H9 (cell line): ENCODE measurements at places on chromosomes 3 and 15. TPM values are rescaled to one million over a fixed set of nuclear protein-coding genes. Genes with fewer than 3 reads are reported as not detected.

DNA sequence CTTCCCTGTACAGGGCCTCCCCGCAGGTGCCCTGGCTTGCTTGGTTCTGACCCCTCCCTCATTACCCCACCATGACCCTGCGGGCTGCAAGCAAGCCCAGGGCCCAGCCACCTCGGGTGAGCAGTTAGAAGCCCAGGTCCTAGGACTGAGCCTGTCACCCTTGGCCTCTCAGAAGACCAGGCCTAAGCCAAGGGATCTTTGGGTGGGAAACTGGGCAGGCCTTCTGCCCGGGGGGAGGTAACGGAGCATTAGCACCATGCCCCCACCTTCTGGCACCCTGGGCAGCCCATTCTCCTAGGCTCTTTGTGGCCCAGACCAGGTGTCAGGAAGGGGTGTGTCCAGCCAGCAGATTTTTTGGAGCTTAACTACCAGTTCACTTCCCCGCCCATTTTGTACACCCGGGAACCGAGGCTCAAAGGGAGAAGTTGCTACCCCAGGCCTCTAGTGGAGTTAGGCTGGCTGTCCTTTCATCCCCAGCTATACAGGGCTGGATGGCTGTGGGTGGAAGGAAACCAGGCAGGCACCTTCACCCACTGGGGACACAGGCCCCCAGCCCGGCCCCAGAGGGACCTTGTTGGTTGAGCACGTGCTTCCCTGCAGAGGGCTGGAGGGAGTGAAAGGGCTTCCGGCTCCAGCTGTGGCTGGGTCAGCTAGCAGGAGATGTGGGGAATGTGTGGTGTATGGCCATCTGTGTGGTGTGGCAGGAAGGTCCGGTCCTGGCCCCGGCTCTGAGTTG lies 1.4 kb downstream of the CSK start:
- DNase-seq = no peak

DNA sequence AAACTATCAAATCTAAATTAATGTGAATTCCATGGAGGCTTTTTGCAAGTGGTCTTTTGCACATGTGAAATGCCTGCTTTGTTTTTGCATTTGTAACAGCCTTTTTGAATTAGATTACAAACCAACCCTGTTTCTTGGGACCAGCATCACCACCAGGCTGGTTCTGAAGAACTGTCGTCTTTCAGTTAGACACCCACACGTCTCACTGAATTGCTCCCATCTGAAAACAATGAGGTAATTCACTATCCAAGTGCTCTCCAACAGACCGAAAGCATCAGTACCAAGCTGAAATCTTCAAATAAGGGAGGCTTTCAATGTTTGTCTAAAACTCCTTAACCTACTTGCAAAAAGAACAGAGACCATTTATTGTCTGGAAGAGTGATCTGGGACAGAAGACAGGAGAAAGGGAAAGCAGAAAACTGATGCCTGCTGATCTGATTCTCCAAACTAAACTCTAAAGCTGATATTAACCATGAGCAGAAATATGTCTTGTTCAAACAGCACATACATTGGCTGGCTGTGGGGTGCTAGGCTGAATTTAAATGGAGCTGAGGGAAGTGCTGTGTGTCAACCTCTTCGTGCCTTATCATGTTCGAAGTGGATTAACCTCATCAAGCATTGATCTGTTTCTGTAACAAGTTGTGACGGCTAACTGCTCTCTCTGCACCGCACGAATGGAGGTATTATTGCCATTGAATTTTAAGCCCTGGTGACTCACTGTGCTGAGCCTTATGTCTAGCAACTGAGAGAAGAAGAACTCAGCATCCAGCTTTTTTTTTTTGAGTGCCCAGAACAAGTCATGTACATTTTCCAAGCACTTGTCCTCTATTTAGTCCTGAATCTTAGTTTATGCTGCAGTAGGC lies 213.7 kb upstream of the P2RY1 start:
- DNase-seq = no peak

GRCh38 chr3:131233900-131234668 lies 147.5 kb upstream of the NUDT16 start:
- DNase-seq = no peak

The DUOXA2 gene
- not detected in 2 replicates for total RNA-seq

DNA sequence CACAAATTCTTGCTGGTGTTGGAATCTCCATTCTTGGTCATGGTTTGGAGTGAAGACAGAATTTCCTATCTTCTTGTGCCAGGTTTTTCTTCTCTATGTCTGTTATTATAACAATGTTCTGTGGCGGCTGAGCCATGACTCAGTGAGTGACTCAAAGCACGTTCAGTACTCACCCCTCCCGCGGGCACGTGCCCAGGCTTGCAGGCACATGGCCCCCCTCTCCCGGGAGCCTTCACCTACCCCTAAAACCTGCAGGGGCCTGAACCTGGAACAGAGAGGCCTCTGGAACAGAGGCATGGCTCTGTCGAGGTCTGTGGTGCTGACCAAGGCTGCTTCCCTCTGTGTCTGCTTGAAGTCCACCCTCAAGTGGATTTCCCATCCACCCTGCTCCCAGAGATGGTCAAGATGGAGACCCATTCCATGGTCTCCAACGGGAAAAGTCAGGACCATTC lies 27.6 kb downstream of the PLXNB1 start:
- no peak for DNase-seq

The TYRO3 gene
- 118 and 124 TPM in 2 replicates for total RNA-seq

DNA sequence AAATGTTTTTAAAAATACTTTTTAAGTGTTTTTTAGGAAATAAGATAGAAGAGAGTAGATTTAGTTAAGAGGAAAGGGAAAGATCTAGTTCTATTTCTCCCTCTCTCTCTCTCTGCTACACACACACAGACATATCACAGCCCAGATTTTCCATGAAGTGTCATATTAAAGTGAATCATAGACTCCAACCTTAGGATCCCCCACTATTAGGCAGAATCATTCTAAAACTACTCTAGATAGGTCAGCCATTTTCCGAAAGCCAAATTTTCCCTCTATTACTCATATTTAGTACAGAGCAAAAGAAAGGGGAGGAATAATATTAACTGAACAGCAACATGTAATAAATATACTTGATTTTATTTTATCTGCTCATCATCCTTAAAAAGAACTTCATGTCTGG lies 45.1 kb upstream of the RSL24D1 start:
- no peak for DNase-seq

- DNase-seq = no peak
Observed at GRCh38 chr3:114510201-114510600, 216.4 kb downstream of the TIGIT start.

GRCh38 chr15:71749500-71749899 lies 60.9 kb upstream of the NR2E3 start:
- DNase-seq = no peak

GRCh38 chr3:6860149-6860953 lies 564 bp upstream of the GRM7 start:
- peak; percentile 36 for DNase-seq

DNA sequence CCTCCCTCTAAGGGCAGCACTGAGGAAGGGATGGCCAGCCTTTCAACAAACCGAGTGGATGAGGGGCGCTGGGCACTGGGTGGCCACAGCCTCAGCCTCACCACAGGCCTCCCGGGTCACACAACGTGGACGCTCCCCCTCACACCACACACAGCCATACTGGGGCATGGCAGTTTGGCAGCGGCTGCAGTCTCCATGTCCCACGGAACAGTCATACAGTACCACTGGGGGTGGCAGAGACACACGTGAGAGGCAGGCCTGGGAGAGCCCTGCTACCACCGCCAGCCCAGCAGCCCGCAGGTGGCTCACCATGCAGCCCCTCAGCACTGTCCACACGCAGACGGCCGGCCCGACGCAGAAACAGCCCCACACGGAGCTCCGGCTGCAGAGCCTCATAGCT lies 11.7 kb downstream of the PLXNB1 start:
- DNase-seq = no peak

The SLC28A1 gene
- 0.13 TPM in 1 of 2 replicates, not detected in the other for total RNA-seq

GRCh38 chr3:172177046-172177445 lies 137.7 kb downstream of the FNDC3B start:
- no peak for DNase-seq
